ENCODE measurements at places on chromosomes 1 and 21.

DNA sequence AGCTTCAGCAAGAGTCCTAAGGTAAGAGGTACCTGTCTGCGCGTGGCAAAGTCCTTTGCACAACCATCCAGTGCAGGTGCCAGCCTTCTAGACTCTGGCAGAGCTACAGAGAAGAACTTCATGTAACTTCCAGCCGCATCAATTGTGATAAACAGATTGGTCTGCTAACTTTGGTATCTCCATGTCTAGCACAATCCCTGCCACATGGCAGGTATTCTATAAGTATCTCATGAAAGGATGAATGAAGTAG is 29.8 kb downstream of the CD48 start:
- no peak for DNase-seq

GRCh38 chr1:169491845-169492281 is 6.1 kb upstream of the SLC19A2 start:
- no peak for DNase-seq

GRCh38 chr1:38041936-38042834 is 4.4 kb downstream of the POU3F1 start:
- DNase-seq = no peak

DNA sequence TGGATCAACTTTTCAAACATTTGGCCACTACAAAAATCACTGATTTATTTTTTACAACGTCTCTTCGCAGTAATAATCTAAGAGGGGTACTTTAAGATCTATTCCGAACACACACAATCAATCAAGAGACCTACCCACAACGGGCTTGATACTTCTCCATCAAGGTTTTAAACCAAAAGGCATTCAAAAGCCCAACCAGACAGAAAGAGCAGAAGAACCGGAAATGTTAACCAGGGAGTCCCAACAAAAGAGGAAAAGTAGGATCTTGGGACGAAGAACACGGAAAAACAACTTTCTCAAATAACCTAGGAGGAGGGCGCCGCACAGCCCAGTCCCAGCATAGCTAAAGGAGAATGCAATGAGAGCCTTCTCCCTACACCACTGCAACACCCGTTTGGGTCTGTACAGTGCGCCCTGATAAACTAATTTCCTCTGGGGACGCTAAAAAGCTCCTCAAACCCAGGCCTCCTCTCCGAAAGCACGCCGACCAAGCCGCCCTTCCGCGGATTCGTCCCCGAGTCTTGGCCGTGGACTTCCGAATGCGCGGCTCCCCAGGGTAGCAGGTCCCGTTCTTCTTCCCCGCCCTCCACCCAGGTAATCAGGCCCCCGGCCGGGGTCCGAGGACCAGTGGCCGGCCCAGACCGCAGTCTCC is 623 bp downstream of the RPL22 start:
- no peak for DNase-seq

DNA sequence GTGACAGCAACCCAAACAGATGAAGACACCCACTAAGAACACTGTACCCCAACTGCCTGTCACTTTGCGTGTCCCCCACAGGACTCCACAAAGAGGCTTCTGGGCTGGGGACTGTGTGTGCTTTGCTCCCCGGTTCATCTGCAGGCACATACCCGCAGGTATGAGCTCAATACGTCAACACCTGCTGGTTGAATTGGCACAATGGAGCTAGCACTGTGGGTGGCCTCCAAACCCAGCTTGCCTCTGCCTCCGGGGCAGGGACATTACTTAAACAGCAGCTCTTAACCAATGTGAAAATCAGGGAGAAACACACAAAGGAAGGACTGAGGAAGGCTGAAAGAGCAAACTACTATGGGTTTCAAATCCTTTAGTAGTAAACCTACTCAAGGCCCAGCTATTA is 140.2 kb upstream of the TIAM1 start:
- peak; percentile 38 for DNase-seq

DNA sequence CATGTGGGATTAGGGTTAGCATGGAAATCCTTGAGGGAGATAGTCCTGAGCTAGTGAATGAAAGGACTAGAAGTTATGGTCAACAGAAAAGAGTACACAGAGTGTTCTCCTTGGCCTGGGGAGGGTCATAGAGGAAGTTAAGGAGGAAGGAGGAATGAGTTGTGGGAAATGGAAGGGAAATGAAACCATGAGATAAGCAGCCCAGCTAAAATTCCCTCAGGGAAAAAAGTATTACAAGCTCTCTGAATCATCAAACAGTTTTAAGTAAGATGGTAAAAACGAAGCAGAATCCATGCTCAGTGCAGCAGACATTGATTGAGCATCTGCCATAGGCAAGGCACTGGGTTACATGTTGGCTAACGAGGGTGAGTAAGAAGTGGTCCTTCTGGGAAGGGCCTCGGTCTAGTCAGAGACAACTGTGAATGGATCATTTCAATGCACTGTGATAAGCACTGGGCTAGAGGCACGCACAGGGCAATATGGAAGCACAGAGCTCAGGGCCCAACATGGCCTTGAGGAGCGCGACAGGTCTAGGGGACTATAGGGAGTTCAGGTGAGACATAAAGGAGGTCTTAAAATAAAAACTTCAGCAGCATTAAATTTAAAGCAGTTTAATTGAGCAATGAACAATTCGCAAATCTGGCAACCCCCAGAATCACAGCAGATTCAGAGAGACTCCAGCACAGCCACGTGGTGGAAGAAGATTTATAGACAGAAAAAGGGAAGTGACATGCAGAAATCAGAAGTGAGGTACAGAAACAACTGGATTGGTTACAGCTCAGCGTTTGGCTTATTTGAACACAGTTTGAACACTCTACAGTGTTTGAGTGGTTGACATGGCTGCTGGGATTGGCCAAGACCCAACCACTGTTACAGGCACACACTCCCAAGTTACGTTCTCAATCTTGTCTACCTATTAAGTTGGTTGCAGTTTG is 219.5 kb downstream of the HLX start:
- DNase-seq = no peak

- DNase-seq = no peak
Observed at GRCh38 chr1:232599178-232600041, 30.5 kb downstream of the SIPA1L2 start.

- no peak for DNase-seq
Observed at GRCh38 chr1:102535829-102536505, 539.2 kb upstream of the OLFM3 start.

GRCh38 chr1:14679027-14679688 is 80.7 kb downstream of the KAZN start:
- DNase-seq = no peak

DNA sequence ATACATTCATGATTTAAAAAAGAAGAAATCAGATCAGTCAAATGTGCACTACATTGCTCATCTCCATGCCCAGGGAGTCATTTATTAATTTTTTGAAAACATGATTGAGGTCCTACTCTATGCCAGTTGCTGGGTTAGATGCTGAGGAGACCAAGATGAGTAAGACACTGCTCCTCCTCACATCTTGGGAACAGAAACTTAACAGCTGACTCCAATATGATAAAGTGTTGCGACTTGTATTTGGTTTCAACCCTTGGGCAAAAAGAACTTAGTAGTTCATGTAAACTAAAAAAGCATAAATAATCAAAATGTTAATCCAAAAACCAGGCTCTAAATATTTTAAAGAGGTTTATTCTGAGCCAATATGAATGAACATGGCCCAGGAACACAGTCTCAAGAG is 56.9 kb downstream of the OPTC start:
- no peak for DNase-seq

DNA sequence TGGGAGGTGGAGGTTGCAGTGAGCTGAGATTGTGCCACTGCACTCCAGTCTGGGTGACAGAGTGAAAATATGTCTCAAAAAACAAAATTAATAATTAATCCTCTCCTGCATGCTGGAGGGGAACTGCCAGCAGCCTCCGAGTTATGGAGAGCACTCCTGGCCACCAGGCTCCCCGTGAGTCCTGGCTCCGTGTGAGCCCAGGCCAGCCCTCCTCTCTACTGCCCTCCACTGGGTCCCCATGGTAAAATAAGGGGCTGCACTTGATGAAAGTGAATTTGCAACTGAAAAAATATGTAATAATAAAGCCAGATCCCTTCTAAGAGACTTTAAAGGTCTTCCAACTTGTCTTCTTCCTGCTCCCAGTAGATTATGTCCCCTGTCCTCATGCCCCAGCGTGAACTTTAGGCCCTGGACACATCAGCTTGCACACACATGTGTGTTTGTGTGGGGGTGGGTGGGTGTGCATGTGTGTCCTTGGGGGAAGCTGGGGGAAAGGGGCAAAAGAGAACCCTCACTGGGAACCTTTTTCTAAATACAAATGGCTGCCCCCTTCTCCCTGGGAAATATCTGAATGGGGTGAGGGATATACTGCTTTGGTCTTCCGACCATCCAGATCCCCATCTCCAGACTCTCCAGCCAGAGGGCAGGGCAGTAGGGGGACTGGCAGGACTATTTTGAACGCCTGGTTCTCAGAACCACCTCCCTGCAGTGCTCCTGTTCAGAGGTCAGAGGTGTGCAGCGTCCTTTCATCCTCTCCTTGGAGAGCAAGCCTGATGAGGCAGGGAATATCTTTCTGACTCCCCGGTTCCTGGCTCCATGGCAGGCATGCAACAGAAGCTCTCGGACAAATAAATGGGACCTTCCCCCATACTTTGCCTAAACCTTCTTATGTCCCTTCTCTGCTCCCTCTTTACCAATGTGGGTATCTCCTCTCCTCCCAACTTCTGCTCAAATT is 26.2 kb downstream of the NEK2 start:
- DNase-seq = peak; percentile 63

GRCh38 chr1:219330001-219330400 is 156.3 kb downstream of the LYPLAL1 start:
- no peak for DNase-seq

Data from H1 (cell line).